ENCODE measurements at places on chromosomes 7 and 10.
A peak's percentile ranks its signal among the peaks of the same experiment; 100 is the strongest.

- H3K27ac ChIP-seq: no peak overlapping the region
- no peak overlapping the region for H3K4me3 ChIP-seq
- H3K4me1 ChIP-seq: no peaks in the 10 kb centered on the region
- no peaks in the 10 kb centered on the region for H3K36me3 ChIP-seq
These were observed 4.0 kb upstream of the SVOPL start for GRCh38 chr7:138705167-138705566.

GRCh38 chr10:115049960-115050359 lies 43.2 kb upstream of the ATRNL1 start:
- H3K27me3 ChIP-seq: no peaks in the 10 kb centered on the region
- no peaks in the 10 kb centered on the region for H3K4me1 ChIP-seq
- H3K4me3 ChIP-seq: no peak overlapping the region

GRCh38 chr7:43242628-43243255 lies 130.3 kb downstream of the HECW1 start:
- H3K36me3 ChIP-seq: no peaks in the 10 kb centered on the region
- H3K27me3 ChIP-seq: peaks cover 5% of the 10 kb centered on the region
- DNase-seq: no peak
- H3K4me1 ChIP-seq: no peaks in the 10 kb centered on the region
- no peak overlapping the region for H3K4me3 ChIP-seq

DNA sequence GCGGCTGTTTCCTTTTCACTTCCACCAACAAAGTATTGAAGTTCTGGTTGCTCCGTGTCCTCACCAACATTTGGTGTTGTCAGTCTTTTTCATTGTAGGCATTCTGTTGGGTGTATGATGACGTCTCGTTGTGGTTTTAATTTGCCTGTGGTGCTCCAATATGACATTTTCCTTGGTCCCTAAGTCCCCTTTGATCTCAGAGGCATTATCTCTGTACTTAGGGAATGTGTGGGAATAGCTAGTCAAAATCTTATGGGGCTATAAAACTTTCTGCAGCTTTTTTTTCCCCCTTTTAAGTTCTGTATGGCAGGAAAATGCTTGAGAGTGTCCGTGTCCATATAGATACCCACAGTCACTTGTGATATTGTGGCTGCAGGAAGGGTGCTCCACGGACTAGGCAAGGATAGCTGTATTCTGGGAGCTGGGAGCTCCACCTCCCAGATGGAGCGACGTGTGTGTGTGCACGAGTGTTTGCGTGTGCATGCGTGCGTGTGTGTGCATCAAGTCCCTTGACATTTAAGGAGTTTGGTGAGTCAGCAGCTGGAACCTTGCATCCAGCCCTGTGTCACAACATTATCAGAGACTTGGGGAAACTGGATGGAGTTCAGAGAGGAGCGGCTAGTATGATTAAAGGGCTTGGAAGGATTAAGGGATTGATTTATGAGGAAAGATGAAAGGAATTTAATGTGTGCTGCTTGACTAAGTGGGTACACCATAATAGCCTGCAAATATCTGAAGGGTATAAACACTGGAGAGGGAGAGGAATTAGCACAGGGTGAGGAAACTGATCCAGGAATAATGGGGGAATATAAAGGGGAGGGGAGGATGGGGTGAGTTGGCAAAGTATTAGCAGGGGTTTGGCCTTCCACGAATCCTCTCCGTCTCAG lies 66.8 kb downstream of the LRMDA start:
- no peak for DNase-seq
- no peaks in the 10 kb centered on the region for H3K36me3 ChIP-seq
- H3K4me3 ChIP-seq: no peak overlapping the region
- H3K4me1 ChIP-seq: no peaks in the 10 kb centered on the region
- no peaks in the 10 kb centered on the region for H3K27me3 ChIP-seq

DNA sequence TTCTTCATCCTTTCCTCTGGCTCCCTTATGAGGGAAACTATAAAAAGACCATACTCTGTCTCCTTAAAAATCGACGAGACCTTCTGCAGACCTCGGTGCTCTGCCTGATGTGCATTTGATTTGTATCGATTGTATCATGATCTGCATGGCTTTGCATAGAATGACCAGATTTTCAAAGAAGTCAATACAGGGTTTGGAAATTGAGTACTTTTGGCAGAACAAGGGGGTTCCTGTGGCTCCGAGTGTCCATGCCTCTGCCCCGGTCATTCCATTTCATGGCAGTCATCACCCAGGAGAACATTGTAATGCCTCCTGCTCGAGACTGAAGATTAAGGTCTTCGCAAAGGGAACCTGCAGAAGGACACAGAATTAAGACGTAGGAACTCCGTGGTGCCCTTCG lies 685 bp downstream of the CASP2 start:
- H3K27ac ChIP-seq: peak overlapping the region; percentile 88
- H3K4me3 ChIP-seq: peak overlapping the region; percentile 96
- H3K36me3 ChIP-seq: peaks cover 38% of the 10 kb centered on the region
- DNase-seq: no peak
- H3K4me1 ChIP-seq: peaks cover 48% of the 10 kb centered on the region
- H3K27me3 ChIP-seq: no peaks in the 10 kb centered on the region

DNA sequence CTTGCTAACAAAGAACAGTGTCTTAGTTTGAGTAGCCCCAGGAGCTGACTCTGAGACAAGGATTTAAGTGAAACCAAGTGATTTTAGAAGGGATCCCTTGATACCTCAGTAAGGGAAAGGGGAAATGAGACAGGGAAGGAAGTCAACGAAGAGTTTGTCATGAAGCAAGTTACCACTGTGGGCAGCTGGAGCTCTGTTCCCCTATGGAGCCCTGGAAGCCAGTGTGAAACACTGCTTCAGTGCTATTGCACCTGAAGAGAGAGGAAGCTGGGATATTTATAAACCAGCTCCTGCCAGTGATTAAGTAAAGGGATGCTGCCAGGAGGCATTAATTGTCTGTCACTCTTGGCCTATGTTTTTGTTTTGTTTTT lies 58.9 kb upstream of the WAPL start:
- DNase-seq: no peak
- H3K27ac ChIP-seq: no peak overlapping the region
- no peaks in the 10 kb centered on the region for H3K4me1 ChIP-seq
- no peaks in the 10 kb centered on the region for H3K36me3 ChIP-seq

DNA sequence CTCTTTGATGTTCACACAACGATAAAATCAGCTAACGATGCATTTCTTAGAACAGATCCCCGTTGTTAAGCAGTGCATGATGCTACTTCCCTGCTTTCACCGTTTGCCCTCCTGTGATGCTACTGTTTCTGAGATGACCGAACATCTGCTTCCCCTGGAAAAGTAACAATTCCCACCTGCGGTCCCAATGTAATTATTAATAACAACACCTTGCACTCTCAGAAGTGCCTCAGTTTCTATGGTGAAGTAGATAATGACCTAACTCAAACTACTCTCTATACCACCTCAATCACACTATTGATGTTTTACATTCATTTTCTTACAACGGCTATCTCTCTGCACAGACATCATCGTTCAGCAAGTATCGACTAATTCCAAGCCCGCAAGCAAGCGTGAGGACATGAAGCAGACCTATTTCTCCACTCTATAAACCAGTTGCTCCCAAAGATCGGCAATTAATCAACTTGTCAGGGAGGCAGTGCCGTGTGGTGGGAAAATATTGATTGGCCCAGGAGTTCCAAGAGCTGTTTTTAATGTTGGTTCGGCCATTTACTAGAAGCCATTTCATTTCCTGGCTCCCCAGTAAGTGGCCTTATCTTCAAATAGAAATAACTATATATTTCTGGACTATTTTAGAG lies 42.7 kb downstream of the FAM107B start:
- no peak overlapping the region for H3K27ac ChIP-seq
- peaks cover 43% of the 10 kb centered on the region for H3K4me1 ChIP-seq
- no peaks in the 10 kb centered on the region for H3K36me3 ChIP-seq

DNA sequence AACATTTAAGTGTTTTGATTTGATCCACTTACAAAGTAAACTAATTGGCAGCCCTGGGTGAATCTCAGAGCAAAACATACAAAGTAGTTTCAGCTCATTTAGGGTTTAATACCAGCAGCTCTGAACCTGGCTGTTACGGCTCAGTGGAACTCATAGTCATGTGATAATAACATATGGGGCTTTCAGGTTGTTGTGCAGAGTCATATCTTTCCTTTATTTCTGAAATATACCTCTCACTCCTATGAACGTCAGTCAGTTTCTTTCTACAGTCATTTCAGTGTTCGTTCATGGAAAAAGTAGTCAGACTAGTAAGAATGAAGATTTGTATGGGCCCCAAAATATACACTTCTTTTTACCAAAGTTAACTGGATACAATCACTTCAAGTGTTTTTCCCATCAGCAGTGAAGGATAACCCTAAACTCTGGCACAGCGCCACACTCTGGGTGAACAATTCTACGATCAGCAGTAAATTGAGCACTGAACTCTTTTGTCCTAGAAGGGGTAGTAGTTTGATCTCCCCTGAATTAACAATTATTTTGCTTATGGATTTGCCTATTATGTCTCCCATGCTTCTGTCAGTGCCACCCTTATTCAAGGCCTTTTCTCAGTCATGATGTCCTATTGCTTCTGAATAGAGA lies 218.6 kb downstream of the THSD7A start:
- no peaks in the 10 kb centered on the region for H3K36me3 ChIP-seq
- no peaks in the 10 kb centered on the region for H3K27me3 ChIP-seq
- no peak overlapping the region for H3K27ac ChIP-seq

DNA sequence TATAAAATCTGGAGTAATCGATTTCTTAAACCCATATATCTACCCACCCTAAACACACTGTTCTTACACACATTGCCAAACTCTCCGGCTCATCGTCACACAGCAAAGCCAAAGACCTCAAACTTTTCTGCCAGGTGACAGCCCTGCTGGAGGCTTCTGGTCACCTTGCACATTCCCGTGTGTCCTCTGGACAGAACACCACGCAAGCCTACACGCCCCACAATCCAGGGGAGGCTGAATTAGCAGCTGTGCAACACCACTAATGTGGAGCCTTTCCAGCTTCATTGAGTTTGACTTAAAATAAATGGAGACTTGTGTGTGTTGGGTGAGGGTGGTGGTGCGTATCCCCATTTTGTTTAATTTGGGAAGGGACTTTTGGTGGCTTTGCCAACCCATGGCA lies 38.4 kb downstream of the KLF6 start:
- H3K4me3 ChIP-seq: no peak overlapping the region
- no peaks in the 10 kb centered on the region for H3K36me3 ChIP-seq
- no peak overlapping the region for H3K27ac ChIP-seq
- peaks cover 18% of the 10 kb centered on the region for H3K4me1 ChIP-seq
